Stimulated activated CD8-positive, alpha-beta memory T cell treated with anti-CD3 and anti-CD28 coated beads, Interleukin-7, amount 100 ng/mL, for 1 hour (primary cell): ENCODE measurements at places on chromosomes 7 and 10.

GRCh38 chr10:105949721-105950120 lies 1214.8 kb downstream of the SORCS1 start:
- DNase-seq = no peak

DNA sequence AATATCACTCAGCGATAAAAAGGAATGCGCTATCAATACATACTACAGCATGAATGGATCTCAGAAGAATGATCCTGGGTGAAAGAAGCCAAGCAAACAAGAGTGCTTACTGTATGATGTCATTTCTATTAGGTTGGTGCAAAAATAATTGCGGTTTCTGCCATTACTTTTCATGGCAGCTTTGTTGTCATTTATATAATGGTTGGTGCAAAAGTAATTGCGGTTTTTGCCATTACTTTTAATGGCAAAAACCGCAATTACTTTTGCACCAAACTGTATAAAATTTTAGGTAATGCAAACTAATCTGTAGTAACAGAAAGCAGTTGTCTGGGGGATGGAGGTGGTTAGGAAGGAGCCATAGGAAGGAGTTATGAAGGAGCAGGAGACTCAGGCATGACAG lies 318.3 kb upstream of the ZMIZ1 start:
- no peak for DNase-seq

GRCh38 chr10:43235070-43235900 lies 31.6 kb downstream of the RASGEF1A start:
- DNase-seq = no peak

DNA sequence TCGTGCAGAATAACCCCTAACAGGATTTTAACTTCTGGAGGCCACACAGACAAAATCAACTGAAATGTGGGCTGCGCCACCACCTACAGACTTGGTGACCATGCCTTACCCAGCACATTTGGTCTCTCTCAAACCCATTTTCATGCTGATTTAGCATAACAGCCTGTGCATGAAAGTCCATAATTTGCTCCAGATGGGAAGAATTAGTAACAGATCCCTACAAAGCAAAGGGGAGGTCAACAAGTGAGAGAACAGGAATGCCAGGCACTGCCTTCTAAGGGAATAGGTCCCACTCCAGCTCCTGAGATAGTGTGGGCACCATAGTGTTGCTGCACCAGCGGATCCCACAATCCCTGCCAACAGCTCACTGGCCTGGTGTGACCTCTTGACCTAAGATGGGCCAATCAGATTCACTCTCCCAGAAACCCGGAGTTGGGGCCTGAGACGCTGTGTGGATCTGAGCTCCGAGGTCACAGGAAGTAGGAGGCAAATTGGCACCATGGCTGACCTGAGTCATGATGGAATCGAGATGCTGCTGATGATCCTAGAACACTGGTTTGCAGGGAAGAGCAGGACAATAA lies 32.4 kb downstream of the SLIT1 start:
- no peak for DNase-seq

DNA sequence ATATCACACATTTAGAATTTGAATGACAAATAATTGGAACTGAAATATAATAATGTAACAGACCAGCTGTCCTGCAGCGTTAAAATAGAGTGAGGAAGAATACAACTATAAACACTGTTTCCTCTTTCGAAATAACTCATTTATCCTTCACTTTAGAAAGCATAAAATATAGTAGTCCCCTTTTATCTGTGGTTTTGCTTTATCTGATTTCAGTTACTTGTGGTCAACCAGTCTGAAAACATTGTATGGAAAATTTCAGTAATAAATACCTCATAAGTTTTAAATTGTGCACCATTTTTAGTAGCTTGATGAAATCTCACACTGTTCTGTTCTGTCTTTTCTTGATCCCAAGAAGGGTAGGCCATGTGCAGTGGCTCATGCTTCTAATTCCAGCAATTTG lies 31.7 kb downstream of the POLR1F start:
- DNase-seq = no peak

GRCh38 chr7:34109936-34110780 lies 204.8 kb downstream of the BMPER start:
- no peak for DNase-seq

- no peak for DNase-seq
These were observed 158.2 kb downstream of the SPAG6 start for GRCh38 chr10:22503315-22504088.

DNA sequence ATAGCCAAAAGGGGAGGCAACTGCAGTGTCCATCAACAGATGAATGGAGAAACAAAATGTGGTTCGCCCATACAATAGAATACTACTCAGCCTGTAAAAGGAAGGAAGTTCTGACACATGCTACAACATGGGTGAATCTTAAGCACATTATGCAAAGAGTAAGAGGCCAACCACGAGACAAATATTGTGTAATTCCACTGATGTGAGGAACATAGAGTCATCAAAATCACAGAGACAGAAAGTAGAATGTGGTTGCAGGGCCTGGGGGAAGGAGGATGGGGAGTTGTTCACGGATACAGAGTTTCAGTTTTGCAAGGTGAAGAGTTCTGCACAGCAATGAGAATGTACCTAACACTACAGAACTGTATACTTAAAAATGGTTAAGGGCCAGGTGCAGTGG lies 13.7 kb upstream of the C10orf71 start:
- no peak for DNase-seq

GRCh38 chr10:61751599-61751998 lies 88.9 kb downstream of the CABCOCO1 start:
- no peak for DNase-seq

DNA sequence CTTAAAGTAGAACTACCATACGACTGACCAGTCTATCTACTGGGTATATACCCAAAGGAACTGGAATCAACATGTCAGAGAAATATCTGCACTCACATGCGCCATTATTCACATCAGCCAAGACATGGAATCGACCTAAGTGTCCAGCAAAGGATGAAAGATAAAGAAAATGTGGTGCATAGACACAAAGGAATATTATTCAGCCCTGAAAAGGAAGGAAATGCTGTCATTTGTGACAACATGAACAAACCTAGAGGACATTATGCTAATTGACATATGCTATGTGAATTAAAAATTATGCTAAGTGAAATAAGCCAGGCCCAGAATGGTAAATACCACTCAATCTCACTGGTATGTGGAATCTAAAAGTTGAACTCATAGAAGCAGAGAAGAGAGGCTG lies 123.7 kb downstream of the KLF6 start:
- no peak for DNase-seq

- no peak for DNase-seq
These were observed at the start of gene ANKRD1 for GRCh38 chr10:90920986-90921666. Gene ANKRD1 (minus strand): TSS chr10:90921087. CDS start chr10:90921027, 60 bp downstream.

- DNase-seq = no peak
These were observed 549.2 kb upstream of the SEMA3D start for GRCh38 chr7:85736085-85736484.

- no peak for DNase-seq
These were observed 51.1 kb upstream of the PRSS58 start for GRCh38 chr7:142308918-142309317.

DNA sequence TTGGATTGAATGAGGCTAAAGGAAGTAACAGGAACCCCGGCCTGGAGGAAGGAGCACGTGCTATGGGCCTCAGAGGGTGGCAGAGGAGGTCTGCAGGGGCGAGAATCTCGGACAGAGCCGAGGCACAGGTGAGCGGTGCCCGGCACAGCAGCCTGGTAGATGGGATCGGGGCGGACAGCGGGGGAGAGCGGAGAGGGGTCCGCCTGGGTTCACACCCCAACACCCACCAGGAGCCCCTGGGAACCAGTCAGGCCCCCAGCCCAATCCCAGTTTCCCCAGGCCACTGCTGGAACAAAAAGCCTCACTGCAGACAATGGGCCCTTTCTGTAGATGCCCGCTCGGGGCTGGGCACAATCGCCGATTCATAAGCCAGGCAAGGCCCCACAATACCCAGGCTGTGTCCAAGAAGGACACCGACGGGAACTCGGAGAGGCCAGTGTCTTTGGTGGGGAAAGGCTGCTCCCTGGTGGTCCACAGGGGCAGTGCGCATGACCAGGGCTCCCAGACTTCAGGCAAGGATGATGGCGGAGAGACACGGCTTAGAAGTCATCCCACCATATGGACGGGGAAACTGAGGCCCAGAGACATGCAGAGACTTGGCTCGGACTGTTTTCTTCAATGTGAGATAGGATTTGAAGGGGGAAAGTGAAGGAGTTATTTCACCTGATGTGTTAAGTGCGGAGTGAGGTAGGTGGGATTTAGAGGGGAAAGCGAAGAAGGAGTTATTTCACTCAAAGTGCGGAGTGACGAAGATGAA lies 106.9 kb upstream of the GPR26 start:
- DNase-seq = peak; percentile 52

DNA sequence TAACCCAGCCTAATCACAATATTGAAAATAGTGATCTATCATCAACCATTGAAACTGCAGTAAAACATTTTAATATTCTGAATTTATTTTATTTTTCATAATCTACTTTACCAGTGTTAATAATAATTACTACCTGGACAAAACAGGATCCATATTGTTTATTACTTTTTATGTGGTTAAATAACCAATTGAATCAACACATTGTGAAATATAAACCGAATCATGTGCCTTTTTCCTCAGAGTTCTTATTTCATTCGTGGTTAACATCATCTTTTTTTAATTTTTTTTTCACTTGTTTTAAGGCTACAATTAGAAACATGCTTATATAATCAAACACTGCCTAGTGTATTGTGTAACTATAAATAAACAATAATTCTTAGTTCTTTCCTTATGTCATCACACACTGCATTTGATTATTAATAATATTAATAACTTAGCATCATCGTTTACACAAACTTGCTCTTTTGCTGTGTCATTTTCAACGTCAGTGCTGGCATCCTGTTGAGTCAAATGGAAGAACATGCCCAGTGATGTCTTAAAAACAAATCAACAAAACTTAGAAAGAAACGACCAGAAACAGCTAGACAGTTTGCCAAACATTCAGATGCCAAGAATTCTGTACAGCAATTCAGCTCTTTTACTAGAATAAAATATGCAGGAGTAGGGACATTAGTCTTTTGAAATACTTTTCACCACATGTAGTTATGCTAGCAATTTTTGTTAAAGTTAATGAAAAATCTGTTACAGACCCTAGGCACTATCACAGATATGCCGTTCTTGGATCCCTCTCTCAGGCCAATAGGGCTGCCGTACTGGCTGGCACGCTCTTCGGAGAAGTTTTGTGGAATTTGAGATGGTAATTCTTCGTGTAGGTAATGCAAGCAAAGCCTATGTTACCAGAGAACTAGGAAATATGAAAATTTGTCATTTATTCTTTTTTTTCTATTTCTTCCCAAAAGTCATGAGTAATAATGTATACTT lies 330.4 kb upstream of the SEMA3A start:
- DNase-seq = no peak

GRCh38 chr7:154928136-154929005 lies 74.6 kb downstream of the PAXIP1 start:
- DNase-seq = peak; percentile 10

- no peak for DNase-seq
These were observed 4.3 kb upstream of the UCN3 start for GRCh38 chr10:5360318-5360915.

GRCh38 chr7:23183279-23184012 lies 1.6 kb downstream of the NUP42 start:
- no peak for DNase-seq
